ENCODE measurements at places on chromosomes 11 and 22. TPM values are rescaled to one million over a fixed set of nuclear protein-coding genes. Genes with fewer than 3 reads are reported as not detected.

Gene LRRN4CL
- 0.14 TPM for total RNA-seq

Gene ZMAT5
- 38.5 TPM for total RNA-seq

Gene FAT3
- total RNA-seq: 10.7 TPM

Gene OR52H1
- total RNA-seq: 0.30 TPM

Gene OR51B5
- 0.15 TPM for total RNA-seq

DNA sequence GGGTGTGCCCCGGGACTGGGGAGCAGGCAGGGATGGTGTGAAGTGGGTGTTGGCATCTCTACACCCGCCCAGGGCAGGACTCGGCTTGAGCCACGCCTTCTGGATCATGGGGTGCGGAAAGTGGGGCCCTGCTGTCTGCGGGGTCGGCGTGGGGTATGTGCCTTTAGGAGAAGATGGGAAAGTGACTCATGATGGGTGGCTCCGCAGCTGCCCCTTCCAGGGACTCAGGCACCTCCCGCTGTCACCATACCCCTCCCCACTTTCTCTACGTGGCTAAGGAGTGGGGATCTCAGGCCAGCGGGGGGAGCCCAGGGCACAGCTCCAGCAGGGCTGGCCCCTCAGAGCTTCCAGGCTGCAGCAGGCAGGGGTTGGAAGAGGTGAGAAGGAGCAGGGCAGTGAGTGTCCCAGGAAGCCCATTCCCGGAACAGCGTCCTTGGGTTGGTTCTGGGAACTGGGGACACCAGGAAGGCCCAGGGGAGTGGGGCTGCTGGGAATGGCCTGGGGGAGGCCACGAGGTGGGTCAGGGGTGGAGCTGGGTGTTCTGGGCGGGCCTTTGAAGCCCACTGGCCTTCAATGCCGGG, 102.9 kb upstream of the FGF3 start:
- DNase-seq: peak; percentile 72

GRCh38 chr11:63888170-63889086, 28.5 kb downstream of the RCOR2 start:
- peak; percentile 86 for DNase-seq

GRCh38 chr11:96942855-96943254, 553.0 kb downstream of the JRKL start:
- no peak for DNase-seq

- DNase-seq: no peak
Observed at GRCh38 chr11:128878455-128878854, 11.4 kb upstream of the KCNJ1 start.

Measured in H7 (cell line).